Stomach (tissue), 19 donors: ENCODE measurements at places on chromosomes 4 and X. TPM values are rescaled to one million over a fixed set of nuclear protein-coding genes. Genes with fewer than 3 reads are reported as not detected.

GRCh38 chrX:19805046-19805690, 82.2 kb downstream of the SH3KBP1 start:
- DNase-seq = no peak

DNA sequence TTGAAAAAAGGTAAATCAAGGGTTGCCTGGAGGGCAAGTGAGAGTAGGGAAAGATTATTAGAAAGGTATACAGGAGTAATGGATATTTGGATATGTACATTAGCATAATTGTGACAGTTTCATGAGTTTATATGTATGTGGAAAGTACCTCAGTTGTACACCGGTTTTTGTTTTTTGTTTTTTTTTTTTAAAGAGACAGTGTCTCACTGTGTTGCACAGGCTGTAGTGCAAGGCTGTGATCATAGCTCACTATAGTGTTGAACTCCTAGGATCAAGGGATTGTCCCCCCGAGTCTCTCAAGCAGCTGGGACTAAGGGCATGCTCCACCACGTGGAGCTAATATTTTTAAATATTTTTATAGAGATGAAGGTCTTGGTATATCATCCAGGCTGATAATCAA, 15.3 kb upstream of the HPGD start:
- DNase-seq = no peak

The RIBC1 gene
- not detected for total RNA-seq

The PHEX gene
- 0.14 TPM for total RNA-seq
